ENCODE measurements at places on chromosomes 7 and 10.

GRCh38 chr10:47092831-47093230 lies 181.6 kb downstream of the PTPN20 start:
- no peak for DNase-seq

GRCh38 chr7:35386816-35387706 lies 133.2 kb upstream of the TBX20 start:
- DNase-seq: no peak

- no peak for DNase-seq
Measured at GRCh38 chr10:118865998-118866693, 111.4 kb upstream of the CACUL1 start.

DNA sequence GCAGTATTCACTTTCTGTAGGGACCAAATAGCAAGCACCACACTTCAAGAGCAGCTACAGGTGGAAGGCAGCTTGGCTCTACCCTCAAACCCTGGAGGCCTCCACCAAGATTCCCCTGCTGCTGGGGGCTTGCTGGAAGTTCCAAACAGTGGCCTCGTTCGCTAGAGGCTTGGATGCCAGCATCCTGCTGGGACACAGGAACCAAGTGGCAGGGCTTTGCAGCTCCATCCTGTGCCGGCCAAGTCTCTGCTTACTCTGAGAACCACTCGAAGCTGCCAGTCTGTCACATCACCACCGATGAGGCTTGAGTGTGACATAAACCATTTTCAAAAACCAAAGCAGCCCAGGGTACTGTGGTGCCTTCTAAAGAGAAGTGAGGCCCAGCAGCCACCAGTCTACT lies 69.2 kb upstream of the UNC5B start:
- DNase-seq: no peak

DNA sequence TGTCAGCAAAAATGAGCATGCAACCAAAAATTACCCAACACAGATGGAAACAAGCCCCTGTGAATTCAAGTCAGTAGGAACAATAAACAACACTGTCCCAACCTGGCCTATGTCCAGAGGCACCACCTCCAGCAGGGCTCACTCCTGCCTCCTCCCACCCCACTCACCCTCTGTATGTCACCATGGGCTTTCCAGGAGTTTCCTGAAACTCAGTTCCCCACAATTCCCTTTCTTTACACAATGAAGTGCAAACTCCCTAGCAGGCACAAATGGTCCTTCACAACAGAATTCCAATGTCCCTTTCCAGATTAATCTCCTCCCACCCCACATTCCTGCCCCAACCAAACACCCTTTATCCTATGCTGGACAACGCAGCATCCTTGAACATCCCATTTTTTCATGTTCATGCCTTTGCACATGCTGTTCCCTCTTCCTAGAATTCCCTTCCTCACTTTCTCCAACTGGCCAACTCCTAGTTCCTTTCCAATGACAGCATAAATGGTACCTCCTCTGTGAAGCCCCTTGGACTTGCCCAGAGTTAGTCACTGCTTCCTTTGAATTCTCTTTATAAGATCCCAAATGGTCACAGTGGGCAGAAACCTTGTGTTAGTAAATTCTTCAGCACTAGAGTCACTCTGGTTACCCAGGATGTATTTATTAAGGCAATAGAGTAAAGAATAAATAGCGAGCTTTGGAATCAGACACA lies 157.5 kb downstream of the SLIT1 start:
- DNase-seq: no peak

DNA sequence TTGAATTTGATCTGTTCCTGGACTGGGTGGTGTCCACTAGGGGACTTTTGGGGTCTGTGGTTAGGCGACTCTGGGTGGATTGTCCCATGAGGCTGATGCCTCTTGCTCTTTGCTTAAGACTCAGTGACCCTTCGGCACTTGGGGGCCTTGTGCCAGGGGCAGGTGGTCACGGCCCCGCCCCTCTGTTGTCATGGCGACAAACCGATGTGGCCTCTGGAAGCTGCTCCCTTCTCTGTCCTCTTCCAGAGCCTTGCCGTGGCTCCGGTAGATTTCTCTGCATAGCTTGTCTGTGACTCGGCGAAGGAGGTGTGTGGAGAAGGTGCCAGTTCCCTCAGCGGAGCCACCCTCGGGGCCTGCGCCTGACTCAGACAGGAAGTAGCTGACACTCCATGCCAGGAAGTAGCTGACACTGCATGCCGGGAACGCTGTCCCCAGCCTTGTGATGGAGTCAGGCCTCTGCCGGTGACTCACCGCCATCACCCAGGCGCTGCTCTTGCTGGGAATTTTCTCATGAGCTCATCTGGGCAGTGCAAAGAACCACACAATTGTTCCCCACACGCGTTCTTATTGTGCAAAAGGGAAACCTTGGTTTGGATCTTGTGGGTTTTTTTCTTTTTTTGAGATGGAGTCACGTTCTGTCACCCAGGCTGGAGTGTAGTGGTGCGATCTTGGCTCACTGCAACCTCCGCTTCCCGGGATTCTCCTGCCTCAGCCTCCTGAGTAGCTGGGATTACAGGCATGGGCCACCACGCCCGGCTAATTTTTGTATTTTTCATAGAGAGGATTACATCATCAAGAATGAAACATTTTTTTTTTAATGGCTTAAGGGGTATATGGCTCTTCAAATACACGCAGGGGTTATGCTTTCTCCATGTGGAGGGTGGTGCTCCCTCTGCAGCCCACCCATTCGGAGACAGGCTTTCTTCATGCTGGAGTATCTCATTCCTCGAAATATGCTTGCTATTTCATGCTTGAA lies 72.6 kb downstream of the PFKFB3 start:
- peak; percentile 5 for DNase-seq
